ENCODE measurements at places on chromosomes 5 and 9.
A peak's percentile ranks its signal among the peaks of the same experiment; 100 is the strongest.

- DNase-seq, result no peak
These were observed 126.9 kb downstream of the PDE4D start for GRCh38 chr5:59766427-59767210.

GRCh38 chr5:157050050-157050449 lies 8.9 kb downstream of the HAVCR1 start:
- DNase-seq, result no peak

- DNase-seq, result no peak
These were observed 49.2 kb upstream of the HMHB1 start for GRCh38 chr5:143762636-143763220.

GRCh38 chr5:131795879-131796792 lies 681 bp downstream of the FNIP1 start:
- peak; percentile 60 for DNase-seq

GRCh38 chr9:89668216-89668865 lies 63.5 kb downstream of the GADD45G start:
- no peak for DNase-seq

GRCh38 chr5:100950985-100951384 lies 47.9 kb upstream of the ST8SIA4 start:
- DNase-seq, result no peak

- no peak for DNase-seq
These were observed 830 bp downstream of the S100Z start for GRCh38 chr5:76850543-76851145.

- DNase-seq, result no peak
These were observed 64.9 kb upstream of the OSMR start for GRCh38 chr5:38780945-38781344.

- no peak for DNase-seq
These were observed 30.9 kb downstream of the NTNG2 start for GRCh38 chr9:132192728-132193127.

DNA sequence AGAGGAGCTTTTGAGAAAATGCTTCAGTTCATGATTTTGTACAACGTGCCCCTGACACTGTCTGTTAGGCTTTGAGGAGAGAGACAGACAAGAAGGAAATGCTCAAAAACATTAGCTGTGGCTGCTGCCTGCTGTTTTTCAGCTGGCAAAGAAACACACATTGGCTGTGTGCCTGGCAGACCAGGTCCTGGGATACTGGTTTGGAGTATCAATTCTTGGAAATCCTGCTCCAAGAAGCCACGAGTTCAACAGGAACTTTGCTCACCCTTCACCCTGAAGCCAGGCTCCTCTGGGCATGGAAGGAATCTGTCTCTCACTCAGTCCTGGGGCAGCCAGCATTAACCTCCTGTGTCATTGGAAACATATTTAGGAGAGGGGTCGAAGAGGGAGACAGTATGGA lies 245.5 kb downstream of the AUH start:
- DNase-seq, result no peak

DNA sequence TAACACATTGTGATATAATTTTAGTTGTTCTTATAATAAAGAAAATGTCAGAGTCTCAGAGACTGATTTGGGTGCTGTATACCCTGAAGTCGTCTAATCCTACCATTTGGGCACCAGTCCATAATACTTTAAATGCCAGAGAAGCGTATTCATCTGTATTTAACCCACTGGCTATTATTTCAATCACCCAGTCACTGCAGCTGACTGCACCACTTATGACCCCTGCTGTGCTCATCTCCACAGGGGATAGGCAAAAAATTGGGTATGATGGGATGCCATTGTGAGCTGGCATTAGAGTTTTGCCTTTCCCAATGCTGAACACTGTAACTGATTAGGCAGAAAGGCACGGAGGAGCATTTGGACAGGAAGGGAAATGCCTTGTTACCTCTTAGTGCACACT lies 599.7 kb downstream of the CAAP1 start:
- DNase-seq, result peak; percentile 40

GRCh38 chr5:2091921-2092320 lies 209.2 kb upstream of the IRX4 start:
- DNase-seq, result no peak

DNA sequence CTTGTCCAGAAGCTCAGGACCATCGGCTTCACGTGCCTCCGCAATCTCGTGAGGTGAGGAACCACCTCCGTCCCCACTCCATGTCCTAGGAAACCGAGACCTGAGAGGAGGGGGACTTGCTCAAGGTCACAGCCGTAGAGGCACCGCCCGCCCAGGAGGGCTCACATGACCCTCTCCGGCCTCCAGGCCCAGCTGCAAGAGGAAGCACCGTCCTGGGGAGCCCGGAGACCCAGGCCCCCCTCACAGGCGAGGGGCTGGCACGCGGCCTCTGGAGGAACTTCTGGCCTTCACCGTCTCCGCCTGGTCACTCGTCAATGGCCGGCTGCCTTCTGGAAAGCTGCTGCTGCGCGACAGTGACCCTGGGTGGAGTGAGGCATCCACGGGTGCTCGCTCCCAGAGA lies 24.2 kb downstream of the FAM78A start:
- DNase-seq, result no peak

DNA sequence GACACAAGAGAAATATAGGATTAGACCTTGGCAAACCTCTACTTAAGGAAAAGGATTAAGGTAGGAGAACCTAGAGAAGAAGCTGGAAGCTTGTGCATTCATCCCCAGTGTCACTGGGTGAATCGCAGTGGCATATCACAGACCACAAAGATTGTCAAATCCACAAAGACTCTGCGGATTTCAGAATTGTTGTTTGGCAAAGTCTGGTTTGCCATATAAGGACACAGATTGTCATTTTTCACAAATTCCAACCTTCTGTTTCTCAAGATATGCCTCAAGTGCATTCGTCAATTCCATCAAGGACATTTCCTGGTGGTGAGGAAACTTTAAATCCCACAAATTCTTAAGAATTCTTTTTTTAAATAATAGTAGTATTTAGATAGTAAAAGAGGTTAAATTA lies 395.1 kb upstream of the PAPPA start:
- no peak for DNase-seq

GRCh38 chr5:127863610-127864395 lies 160.6 kb downstream of the CCDC192 start:
- no peak for DNase-seq

DNA sequence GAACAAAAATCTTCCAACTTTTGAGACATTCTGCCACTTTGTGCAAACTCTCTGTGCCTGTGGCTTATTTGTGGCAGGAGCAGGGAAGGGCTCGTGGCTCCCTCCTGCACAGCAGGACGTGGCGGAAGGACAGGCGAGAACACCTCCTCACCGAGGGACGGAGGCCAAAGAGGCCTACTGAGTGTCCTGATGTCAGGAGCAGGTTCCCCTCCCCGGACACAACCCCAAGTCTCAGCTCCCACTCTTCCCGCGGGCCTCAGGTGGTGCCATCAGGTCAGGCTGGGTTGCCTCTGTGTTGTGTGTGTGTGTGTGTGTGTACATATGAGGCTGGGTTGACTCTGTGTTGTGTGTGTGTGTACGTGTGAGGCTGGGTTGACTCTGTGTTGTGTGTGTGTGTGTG lies 136.8 kb upstream of the LPCAT1 start:
- no peak for DNase-seq

- no peak for DNase-seq
These were observed 67.6 kb upstream of the RANBP3L start for GRCh38 chr5:36369219-36369690.

GRCh38 chr5:80239680-80240367 lies 16.0 kb downstream of the SERINC5 start:
- no peak for DNase-seq

GRCh38 chr9:18014556-18014955 lies 435.7 kb downstream of the SH3GL2 start:
- no peak for DNase-seq

DNA sequence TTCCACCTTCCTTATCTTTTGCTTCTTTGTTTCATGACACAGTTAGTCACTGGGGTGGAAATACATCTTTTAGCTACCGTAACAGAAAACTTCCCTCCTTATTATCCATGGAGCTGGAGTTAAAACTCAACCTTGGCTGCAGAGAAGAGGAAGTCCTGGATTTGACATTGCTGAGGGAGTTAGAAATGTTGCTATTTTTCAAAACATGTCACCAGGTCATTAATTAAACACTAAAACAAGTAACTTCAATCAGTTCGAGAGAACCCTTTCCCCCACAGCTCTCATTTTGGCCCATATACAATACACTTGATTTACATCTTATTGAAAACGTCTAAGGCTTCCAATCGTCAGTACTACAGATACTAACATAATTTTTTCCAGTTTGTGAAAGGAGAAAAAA lies 237.9 kb upstream of the CD180 start:
- no peak for DNase-seq

DNA sequence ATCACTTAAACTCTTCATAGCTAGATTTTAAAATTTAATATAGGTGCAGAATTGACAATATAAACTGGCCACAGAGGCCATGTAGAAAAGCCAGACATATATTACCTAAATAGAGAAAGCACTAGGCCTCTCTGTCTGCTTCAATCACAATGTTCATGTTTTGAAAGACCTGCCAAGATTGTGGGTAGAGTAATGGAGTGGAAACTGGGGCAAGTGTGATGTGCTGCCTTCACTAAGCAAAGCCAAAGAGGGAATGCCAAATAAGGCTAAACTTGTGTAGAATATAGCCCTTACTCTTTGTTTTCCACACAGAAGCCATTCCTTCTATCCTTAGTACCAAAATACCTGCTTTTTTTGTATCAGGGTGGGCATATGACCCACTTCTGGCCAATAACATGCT lies 15.1 kb upstream of the ISOC1 start:
- DNase-seq, result no peak

- DNase-seq, result no peak
These were observed 9.8 kb upstream of the PDE8B start for GRCh38 chr5:77200663-77201062.

- peak; percentile 29 for DNase-seq
These were observed 16.3 kb upstream of the KCNV2 start for GRCh38 chr9:2700909-2701550.

DNA sequence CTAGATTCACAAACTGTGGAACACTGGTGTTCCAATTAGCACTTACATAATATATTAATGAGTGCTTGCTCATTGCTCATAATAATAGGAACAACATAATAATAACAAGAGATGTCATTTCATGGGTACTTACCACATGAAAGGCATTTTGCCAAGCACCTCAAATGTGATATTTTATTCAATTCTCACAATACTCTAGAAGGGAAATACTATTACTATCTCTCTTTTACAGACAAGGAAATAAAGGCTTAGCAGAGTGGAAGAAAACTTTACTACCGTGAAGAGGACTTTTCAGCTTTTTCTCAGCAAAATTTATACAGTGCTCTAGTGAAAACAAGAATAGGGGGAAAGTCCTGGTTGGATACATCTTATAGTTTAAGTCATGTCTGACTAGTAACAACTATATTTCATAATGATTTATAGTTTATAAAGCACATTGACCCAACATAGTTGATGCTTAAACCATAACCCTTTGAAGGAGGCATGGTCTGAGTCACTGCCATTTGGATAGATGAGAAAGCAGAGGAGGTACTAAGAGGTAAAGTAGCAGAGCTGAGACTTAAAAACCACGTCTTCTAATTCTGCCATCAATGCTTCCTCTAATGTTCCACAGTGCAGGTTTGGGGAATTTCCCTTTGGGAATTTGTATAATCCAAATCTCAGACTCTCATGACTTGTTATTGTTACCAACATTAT lies 124.7 kb downstream of the CEP120 start:
- no peak for DNase-seq

GRCh38 chr9:78053627-78054026 lies 22.0 kb upstream of the GNAQ start:
- no peak for DNase-seq

DNA sequence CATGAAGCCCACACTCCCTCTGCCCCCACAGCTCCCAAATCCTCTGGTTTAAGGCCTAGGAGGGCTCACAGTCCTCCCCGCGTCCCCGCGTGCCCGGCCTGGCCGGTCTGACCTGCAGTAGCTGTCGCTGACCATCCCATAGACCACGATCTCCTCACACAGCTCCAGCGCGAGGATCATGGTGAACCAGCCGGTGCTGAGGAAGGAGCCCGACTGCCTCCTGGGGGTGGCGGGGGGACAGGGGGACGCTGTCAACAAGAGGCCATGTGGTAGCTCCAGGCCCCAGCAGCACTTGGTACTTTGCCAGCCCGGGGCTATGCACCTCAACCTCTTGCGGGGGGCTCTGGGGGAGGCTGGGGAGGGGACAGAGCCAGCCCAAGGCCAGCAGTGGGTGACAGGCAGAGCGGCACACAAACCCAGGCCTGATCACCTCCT lies 7.0 kb downstream of the ST6GALNAC4 start:
- no peak for DNase-seq

- DNase-seq, result no peak
These were observed 37.8 kb upstream of the ATP6V1G1 start for GRCh38 chr9:114549697-114550330.

GRCh38 chr5:95317085-95317484 lies 32.2 kb upstream of the MCTP1 start:
- no peak for DNase-seq

GRCh38 chr9:71036501-71036900 lies 84.9 kb downstream of the TRPM3 start:
- DNase-seq, result peak; percentile 14

DNA sequence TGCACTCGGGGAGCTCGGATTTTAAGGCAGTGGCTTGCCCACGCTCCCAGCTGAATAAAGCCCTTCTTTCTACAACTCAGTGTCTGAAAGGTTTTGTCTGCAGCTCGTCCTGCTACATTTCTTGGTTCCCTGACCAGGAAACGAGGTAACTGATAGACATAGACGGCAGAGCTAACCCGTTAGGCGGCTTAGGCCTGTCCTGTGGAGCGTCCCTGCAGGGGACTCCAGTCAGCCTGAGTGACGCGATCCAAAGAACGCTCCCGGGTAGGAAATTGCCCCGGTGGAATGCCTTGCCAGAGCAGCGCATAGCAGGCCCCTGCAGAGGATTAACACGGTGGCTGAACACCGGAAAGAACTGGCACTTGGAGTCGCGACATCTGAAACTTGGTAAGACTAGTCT lies 1.8 kb upstream of the SELENOP start:
- DNase-seq, result peak; percentile 36

- DNase-seq, result no peak
These were observed 414.4 kb downstream of the PDE4D start for GRCh38 chr5:59479086-59479485.

DNA sequence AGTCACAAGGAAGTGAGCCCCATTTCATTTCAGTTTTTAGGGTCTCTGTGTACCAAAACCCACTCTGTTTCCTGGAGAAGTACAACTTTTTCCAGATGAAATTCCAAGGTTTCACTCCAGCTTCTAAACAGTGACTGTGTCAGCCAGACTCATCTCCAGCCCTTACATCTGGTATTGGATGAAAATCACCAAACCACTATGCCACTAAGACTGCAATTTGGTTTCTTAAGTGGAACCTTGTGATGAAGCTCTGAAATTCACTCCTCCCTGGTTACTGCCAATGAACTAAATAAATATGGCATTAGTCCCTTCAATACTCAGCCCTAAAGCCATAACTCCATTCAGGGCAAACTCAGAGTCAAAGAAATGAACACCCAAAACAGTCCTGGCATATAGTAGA lies 211.2 kb upstream of the DAPK1 start:
- DNase-seq, result no peak

- DNase-seq, result peak; percentile 50
These were observed 13.8 kb downstream of the TBC1D2 start for GRCh38 chr9:98241357-98242300.

- DNase-seq, result no peak
These were observed 7.8 kb downstream of the ROR2 start for GRCh38 chr9:91942201-91942600.
